ENCODE measurements at places on chromosomes 13 and 19.

DNA sequence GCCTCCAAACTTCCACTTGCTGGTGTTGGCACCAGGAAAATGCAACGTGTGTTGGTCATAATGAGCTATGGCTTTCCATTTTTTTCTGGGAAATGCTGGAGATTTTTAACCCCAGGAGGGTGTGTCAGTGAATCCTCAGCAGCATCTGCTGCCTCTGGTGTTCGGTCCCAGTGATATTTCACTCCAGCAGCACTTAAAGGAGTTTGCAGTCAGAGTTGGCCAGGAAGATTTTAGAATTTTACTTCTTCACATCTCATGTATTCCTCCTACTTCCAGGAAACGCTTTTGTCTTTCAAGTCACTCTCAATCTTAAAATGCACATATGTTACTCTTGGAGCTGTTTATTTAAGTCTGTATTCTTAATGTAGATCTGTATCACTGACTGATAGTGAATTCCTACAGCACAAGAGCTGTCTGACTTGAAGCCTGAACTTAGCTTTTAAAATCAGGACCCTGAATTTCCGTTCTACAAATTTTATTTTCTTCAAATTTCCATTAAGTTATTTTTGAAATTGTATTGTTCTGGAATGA lies 903.4 kb upstream of the SLC10A2 start:
- no peak for DNase-seq

- DNase-seq = no peak
Observed at GRCh38 chr13:76975863-76976262, 16.0 kb upstream of the CLN5 start.

- no peak for DNase-seq
Observed at GRCh38 chr13:106449096-106449495, 86.4 kb downstream of the EFNB2 start.

- peak; percentile 62 for DNase-seq
Observed at GRCh38 chr19:11375143-11375948, 880 bp downstream of the SWSAP1 start.

- DNase-seq = no peak
Observed at GRCh38 chr19:13962699-13963602, 10.6 kb downstream of the DCAF15 start.

GRCh38 chr13:45364876-45365557 lies 24.0 kb upstream of the TPT1 start:
- DNase-seq = no peak
